ENCODE measurements at places on chromosomes 12 and 14. TPM values are rescaled to one million over a fixed set of nuclear protein-coding genes. Genes with fewer than 3 reads are reported as not detected.

CCDC175 gene
- total RNA-seq: not detected

ANKRD33 gene
- 1.2 TPM for total RNA-seq

TAS2R19 gene
- total RNA-seq: 6.9 TPM

ATF7 gene
- total RNA-seq: 21.8 TPM

G2E3 gene
- 7.9 TPM for total RNA-seq

TIMM9 gene
- total RNA-seq: 32.3 TPM

SLC38A6 gene
- total RNA-seq: 40.9 TPM

CDH24 gene
- total RNA-seq: 11.9 TPM

OR6C2 gene
- not detected for total RNA-seq

- DNase-seq: no peak
These were observed 40.7 kb downstream of the MNAT1 start for GRCh38 chr14:60775296-60775695.

- no peak for DNase-seq
These were observed 691.1 kb downstream of the FLRT2 start for GRCh38 chr14:86221000-86221399.

GRCh38 chr14:24178399-24179178, 6.7 kb downstream of the REC8 start:
- no peak for DNase-seq

- DNase-seq: no peak
These were observed 115.3 kb downstream of the ALG10B start for GRCh38 chr12:38431921-38432320.

DNA sequence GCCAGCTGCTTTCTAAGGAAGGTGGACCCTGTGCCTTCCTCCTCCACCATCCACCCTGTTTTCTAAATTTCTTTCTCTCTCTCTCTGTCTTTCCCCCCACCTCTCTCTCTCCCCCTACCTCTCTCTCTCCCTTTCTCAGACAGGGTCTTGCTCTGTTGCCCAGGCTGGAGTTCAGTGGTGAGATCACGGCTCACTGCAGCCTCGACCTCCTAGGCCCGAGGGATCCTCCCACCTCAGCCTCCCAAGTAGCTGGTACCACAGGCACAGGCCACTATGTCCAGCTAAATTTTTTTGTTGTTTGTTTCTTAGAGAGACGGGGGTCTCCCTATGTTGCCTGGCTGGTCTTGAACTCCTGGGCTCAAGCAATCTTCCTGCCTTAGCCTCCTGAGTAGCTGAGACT, 59.8 kb upstream of the STON2 start:
- DNase-seq: no peak

GRCh38 chr14:23319746-23320583, 1.3 kb upstream of the PABPN1 start:
- DNase-seq: no peak

DNA sequence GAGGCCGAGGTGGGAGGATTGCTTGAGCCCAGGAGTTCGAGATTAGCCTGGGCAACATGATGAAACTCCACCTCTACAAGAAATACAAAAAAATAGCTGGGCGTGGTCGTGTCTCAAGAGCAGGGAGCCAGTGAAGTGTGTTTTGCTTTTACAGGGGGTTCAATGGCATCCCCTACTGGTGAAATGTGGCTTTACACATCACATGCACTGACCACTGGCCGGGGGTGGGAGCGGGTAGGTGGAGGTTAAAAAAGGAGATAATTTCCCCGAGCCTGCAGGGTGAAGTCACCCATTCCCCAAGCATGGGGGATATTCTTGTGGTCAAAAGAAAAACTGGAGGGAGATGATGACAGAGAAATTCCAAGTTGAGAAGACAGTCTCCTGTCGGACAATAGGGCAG, 63.6 kb upstream of the PWP1 start:
- DNase-seq: no peak

GRCh38 chr12:121822393-121823100, 18.7 kb downstream of the SETD1B start:
- DNase-seq: no peak

DNA sequence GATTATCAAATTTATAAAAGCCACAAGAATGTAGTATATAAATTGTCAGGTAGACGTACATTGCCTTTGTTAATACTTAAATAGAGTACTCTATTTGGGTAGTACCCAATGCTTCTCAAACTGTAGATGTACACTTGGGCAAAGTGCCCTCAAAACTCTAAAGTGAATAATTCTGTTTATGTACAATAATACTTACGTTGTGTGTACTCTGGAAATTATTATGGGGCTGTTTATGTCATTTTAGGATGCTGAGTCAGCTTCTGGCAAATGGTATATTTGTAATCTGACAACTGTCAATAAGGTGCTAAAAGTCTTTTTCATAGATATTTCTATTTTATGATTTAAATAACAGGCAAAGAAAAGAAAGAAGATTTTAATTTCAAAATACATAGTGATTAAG, 102.4 kb downstream of the CCDC91 start:
- DNase-seq: no peak

DNA sequence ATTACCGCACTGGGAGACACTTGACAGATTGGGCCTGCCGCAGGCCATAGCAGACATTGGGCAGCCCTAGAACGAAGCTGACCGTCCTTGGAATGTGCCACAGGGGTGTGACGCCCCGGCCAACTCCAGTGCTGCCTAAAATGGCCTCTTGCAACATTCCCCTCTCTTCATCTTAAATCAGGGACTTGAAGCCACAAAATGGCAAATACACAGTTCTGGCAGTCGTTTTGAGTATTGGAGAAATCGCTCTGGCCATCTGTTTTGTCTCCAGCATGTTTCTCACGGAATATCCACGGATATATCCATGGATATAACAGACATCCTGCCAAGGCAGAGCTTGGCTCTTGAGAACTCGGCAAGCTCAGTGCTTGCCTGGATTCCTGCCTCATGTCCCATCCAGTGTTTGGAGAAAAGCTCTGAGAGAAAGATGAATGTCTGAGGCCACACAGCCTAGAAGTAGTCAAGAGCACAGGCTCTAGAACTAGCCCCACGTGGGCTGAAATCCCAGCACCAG, 158.4 kb downstream of the CHST11 start:
- no peak for DNase-seq

DNA sequence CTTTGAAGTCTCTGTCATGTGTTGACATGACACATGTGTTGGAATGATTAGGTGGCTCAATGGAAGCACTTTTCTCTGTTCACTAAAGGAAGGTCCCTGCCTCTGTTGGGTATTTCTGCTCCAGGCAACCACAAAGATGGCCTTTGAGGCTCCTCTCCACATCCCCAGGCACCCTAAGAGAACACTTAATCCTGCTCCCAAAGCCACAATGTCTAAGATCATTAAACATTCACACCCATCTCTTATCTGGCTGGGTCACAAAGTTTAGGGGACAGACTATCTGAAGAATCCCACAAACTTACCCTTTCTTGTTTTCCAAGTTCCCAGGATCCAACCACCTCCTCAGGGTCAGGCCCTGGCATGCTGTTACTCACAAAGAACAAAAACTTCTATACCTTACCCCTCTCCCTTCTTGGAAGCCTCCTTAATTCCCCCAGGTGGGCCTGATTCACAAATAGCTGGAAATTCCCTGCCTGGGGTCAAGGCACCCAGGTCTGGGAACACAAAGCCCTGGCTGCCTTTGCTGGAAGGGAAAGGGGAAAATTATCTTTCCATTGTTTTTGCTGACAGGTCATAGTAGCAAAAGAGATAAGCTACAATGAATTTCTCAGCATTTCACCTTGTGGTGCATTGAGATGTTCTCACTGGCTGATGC, 333.7 kb downstream of the PCNX1 start:
- no peak for DNase-seq

GRCh38 chr12:25712169-25712568, 159.1 kb upstream of the LMNTD1 start:
- DNase-seq: no peak

DNA sequence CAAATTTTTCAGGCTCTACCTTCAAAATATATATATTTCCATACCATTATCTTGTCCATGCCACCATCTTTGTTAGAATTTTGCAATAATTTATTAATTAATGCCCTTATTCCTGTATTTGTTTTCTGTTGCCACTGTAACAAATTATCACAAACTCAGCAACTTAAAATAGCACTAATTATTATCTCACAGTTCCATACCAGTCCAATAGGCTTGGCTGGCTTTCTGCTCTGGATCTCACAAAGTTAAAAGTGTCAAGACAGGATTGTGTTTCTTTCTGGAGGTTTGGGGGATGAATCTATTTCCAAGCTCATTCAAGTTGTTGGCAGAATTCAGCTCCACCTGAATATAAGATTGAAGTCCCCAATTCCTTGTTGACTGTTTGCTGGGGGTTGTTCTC, 58.6 kb upstream of the SLC38A4 start:
- no peak for DNase-seq

DNA sequence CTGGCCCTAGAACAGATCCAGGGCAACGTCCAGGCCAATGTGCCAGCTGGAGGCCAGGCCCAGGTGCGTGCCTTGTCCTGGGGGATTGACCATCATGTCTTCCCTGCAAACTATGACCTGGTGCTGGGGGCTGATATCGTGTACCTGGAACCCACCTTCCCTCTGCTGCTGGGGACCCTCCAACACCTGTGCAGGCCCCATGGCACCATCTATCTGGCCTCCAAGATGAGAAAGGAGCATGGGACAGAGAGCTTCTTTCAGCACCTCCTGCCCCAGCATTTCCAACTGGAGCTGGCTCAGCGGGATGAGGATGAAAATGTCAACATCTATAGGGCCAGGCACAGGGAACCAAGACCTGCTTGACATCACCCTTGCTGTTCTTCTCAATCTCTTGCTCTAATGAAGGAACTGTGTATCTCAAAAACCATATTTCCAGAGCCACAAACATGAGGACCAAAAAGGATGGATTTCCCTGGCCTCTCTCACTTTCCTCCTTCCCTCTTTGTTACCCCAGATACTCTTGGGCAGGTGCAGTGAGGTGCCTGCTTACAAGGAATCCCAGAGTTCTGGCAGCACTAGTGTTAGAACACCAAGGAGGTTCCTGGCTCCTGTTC, 2.2 kb upstream of the TSFM start:
- DNase-seq: no peak

GRCh38 chr14:49808780-49809179, 40.8 kb downstream of the KLHDC2 start:
- no peak for DNase-seq

DNA sequence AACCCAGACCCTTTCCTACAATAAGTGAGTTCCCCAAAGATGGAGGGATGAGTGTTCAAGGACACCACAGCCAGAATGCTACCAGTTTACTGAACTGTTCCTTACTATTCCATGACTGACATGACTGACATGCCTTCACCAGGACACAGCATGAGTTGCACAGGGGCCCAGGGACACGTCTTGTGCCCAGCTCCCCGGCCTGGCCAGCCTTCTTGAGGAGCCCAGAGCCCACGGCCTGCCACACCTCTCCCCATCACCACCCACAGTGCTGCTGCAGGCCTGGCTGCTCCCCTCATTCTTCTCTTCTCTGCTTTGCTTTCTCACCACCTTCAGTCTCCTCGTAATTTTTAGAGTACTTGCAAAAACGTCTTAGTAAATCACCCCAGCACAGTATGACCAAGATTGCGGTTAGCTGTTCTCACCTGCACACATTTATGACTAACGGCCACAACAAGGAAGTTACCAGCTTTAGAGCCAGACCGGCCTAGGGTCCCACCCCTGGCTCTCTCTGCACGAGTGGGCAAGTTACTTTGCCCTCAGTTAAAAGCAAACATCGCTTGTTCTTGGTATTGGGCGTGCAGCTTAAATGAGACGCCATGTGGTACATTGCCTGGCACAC, 18.5 kb downstream of the PPP2R5E start:
- no peak for DNase-seq

- DNase-seq: no peak
These were observed 49.1 kb upstream of the PTPRB start for GRCh38 chr12:70686299-70686698.

GRCh38 chr12:100154474-100155247, 12.0 kb upstream of the BLTP3B start:
- no peak for DNase-seq

- DNase-seq: no peak
These were observed 1.2 kb downstream of the REM2 start for GRCh38 chr14:22884076-22884737.

DNA sequence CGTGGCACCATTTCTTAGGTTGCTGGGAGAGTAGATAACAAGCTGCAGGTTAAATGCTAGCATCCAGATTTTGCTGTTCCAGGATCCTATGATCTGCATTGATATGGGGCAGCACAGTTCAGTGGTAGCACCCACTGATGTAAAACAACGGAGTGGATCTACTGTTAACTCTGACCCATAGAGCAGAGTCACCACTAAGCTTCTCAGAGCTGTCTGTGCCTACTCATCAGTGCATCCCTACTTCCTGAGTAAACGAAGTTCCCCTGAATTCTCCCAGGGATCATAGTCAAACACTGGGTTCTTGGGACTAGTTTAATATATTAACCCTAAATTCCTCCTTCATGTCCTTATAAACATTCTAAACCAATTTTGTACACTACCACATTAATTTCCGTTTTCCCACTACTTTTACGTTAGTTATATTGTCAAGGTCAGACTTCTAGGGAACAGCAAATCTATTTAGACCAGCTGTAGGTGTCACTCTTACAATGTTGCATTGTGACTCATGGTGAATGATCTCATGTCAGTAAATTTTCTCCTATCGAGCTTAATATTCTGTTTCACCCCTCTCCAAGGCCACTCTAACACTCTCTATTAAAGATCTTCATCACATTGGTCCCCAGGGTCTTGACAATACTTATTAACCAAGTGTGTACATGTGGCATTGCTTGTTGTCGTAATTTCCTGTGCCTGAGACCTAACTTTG, 10.3 kb downstream of the RERGL start:
- DNase-seq: no peak

- DNase-seq: no peak
These were observed 2.9 kb downstream of the NUDT4 start for GRCh38 chr12:93380480-93381121.

DNA sequence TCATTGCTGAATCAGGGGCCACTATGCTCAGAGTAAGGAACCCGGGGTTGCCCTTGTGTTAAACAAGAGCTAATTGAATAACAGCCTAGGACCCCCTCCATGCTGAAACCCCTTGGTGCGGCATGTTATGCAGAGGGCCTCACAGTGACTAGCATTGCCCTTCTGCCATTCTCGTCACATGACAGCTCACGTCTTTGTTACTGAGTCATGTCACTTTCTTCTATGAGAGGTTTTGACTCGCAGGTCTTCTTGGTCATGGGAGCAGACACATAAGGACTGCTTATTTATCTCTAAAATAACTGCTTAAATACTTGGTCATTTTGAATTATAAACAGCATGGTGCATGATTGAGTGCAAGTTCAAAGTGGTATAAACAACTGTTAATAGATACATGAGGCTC, 24.9 kb downstream of the TCTN1 start:
- DNase-seq: no peak

DNA sequence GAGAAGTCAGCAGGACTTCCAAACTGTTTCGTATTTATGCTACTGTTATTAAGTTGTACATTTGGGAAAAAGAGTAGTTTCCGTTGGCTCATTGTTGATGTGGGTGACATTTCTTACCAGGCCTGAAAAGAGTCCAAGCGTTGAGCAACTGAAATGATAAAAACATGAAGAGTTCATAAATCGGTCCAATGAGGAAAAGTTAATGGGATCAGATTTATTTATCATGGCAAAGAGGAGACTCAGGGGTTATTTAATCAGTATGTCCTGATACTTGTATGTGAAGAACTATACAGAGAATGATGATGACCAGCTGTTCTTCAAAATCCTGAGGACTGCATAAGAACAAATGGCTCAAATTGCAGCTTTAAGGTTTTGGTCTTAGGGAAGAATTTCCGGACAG, 7.7 kb downstream of the VRK1 start:
- DNase-seq: no peak

GRCh38 chr12:122785503-122785902, 11.1 kb downstream of the CCDC62 start:
- no peak for DNase-seq

GRCh38 chr12:32947206-32948067, 50.9 kb upstream of the PKP2 start:
- DNase-seq: no peak
